ENCODE measurements at places on chromosomes 2 and 18.

- peak; percentile 95 for DNase-seq
Observed at GRCh38 chr2:37585982-37586621, 85.3 kb downstream of the CDC42EP3 start.

DNA sequence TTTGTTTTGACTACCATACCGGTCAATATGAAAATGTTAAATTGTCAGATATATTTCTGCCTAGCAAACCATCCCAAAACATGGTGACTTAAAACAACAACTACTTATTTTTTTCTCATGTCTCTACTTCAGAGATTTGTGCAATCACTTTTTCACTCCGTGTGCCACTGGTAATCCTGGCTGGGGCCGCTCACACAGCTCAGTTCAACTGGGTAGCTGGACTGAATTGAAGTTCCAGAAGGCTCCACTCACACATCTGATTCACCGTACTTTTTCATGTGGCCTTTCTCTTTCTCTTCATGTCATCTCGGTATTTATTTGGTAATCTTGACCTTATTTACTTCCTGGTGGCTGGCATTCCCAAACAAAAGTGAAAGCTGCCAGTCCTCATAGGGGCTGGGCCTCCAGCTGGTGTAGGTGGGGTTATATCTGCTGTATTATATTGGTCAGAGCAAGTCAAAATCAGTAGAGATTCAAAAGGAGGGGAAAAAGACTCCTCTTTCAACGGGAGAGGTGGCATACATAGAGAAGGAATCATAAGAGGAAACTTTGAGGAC, 513.9 kb upstream of the NXPH2 start:
- no peak for DNase-seq

DNA sequence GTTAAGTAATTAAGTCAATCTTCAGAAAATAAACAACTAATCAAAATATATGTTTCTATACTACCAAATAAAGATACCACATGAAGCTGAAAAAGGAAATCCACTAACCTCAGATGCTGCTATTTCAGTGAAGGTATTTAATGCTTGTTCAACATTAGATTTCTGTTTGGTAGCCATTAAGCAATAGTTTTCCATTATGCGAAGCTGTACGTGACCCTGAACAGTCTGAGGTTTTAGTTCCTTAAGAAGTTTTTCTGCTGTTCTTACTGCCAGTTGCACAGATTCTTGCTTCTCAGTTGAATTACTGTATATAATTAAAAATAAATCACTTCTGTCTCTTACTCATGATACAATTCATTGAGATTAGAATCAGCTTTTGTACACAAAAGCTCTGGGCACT, 65.4 kb downstream of the TTC21B start:
- DNase-seq = no peak

DNA sequence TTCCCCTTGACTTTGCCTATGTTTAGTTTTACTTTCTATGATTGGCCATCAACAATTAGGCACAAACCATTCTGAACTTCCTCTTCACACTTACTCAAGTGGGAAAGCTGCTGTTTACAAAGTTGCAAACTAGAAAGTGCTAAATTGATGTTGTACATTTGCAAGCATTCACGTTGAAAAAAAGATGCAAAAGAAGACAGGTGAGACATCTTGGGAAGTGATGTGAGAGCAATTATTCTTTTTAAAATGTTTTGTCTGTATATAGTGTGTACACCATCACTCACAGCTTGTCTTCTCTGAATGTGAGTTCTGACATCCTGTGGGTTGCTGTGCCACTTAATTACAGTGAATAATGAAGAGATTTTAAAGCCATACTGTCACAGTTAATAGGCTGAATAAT, 874.1 kb upstream of the LRATD1 start:
- no peak for DNase-seq

GRCh38 chr2:286774-287392, 1.0 kb downstream of the ALKAL2 start:
- DNase-seq = no peak

GRCh38 chr18:6397931-6398566, 16.7 kb downstream of the L3MBTL4 start:
- DNase-seq = no peak

DNA sequence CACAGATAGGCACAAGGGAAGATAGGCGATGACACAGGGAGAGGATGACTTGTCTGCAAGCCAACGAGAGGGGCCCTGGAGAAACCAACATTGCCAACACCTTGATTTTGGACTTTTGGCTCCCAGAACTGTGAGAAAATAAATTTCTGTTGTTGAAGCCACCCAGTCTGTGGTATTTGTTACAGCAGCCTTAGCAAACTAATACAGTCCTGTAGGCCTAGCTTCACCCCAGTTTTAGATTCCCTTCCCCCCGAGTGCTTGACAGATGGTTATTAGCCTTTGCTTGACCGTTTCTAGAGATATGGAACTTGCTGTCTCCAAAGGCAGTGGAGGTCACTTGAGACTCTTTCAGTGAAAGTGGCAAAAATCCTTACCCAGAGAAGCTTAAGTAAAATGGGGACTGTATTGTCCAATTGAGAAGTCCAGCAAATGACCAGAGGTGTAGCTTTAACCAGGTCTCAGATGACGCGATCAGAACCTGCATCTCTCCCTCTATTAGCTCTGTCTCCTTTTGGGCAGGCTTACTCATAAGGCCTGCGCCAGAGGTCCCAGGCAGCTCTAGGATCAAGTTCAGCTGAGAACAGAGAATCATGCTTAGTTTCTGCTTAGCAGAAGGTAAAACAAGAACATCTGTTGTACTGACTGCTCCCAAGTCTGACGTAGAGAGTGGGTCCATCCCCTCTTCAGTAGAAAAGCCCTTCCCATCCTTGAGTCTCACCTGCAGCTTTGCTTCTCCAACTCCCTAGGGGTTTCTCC, 50.4 kb downstream of the MFSD6 start:
- no peak for DNase-seq

DNA sequence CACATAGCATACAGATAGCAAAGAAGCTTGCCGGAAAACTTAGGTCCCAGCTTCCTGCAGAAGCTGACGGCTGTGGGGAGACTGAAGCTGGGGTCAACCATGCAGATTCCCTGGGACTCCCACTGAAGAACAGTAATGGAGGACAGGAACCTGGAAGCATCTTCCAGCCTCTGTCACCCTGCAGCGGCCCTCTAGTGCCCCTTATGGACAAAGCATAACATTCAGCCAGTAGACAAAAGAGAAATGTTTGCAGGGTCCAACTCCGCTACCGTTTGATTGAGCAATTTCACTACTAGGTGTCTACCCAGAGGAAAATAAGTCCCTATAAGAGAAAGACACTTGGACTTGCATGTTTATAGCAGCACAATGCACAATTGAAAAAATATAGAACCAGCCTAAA, 460.6 kb downstream of the CNTNAP5 start:
- DNase-seq = no peak

- no peak for DNase-seq
Observed at GRCh38 chr2:201644001-201644400, 698 bp upstream of the TMEM237 start.

DNA sequence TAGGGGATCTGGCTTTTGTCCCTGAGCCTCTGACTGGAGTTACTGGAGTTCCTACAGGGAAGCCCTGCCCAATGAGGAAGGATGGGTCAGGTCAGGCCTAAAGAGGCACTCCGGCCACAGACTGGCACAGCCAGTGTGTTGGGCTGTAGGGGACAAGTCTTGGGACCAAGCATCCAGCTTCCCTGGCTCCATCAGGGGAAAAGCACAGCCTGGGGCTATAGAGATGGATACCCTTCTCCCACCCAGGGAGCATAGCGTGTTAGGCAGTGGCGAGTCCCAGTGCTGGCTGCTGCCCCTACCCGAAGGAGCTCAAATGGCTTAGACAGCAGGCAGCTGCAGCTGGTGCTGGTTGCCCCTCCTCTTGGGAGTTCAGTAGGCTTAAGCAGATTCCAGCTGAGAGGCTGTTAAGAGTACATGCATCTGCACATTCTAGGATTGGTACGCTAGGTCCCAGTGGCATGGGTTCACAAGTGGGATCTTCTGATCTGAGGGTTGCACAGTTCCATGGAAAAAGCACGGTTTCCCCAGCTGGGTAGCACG, 111.4 kb downstream of the DCDC2C start:
- DNase-seq = no peak

DNA sequence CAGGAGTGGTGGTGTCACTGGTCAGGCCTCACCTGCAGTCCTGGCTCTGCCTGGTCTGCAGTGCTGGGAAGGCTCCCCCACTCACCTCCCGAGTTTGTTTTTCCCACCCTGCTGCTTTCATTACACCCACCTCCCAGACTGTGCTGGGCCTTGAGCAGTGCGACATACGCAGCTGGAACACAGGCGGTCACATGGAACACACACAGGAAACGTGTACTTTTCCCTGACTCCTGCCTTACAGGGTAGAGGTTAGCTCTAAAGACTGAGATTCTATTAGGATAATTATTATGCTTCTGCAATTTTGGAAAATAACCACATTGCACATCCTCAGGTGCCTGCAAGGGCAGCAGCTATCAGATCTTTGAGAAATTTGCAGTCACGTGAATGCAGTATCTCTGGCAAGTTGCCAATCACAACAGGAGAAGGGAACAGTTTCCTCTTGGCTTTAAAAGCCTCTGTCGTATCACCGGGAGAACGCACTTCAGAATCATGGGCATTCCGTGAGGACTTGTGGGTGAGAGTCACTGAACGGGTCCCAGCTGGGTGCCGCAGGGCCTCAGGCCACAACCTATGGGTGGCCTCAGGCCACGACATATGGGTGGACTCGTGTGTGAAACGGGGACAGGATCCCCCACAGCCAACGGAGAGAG, 136.5 kb downstream of the ZNF236 start:
- no peak for DNase-seq

DNA sequence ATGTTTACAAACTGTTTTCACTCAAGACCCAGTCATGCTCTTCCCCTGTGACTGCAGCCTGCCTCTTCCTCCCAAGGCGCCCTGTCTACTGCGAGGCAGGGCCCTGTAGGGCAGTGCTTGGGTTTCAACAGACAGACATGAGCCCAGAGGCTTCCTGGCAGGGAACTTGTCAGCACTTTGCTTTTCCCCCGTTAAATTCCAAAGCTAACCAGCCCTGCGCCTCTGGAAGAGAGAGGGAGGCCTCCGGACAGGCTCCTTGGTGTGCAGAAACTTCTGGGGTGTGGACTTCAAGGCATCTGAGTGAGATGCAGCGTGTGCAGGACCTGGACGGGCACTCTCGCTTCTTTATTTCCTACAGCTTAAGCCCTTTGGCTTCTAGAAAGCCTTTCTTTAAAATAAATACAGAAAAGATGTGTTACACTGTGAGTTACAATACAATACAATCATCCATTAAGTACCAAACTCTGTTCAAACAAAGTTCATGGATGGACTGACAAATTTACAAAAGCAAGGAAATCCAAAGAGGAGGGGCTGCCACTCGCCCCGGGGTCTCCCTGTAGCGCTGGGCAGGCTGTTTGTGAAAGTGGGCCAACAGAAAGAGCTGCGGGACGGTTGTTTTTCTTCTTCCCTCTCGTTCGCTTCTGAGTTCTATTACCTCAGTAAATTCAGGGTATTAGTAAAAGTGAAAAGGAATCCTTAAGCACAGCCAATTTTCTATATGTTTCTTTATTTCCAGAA, 8.8 kb upstream of the ZNF516 start:
- DNase-seq = no peak

GRCh38 chr2:43169099-43169945, 57.1 kb downstream of the ZFP36L2 start:
- DNase-seq = no peak

GRCh38 chr18:3248062-3248657, 559 bp downstream of the MYL12A start:
- no peak for DNase-seq

DNA sequence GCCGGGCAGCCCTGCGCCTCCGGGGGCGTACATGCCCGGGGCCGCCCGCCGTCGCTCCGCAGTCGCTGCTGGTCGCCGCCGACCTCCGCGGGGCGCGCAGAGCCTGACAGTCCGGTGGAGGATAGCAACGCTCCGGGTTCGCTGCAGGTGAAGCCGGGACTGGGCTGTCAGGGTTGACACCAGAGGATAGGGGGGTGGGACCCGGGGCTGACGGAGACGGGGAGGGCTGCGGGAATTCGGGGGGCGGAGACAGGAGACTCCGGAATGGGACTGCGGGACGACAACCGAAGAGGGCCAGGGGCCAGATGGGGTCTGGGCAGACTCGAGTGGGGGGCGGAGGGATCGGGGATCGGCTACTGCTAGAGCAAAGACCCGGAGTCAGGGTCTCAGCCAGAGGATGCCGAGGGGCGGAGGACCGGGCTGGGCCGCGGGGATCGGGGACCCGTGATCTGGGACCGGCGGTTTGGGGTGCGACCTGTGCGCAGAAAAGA, 403 bp downstream of the TMEM127 start:
- no peak for DNase-seq

GRCh38 chr18:59456657-59457056, 97.6 kb upstream of the LMAN1 start:
- no peak for DNase-seq

GRCh38 chr2:5740053-5740452, 47.9 kb downstream of the SOX11 start:
- no peak for DNase-seq

DNA sequence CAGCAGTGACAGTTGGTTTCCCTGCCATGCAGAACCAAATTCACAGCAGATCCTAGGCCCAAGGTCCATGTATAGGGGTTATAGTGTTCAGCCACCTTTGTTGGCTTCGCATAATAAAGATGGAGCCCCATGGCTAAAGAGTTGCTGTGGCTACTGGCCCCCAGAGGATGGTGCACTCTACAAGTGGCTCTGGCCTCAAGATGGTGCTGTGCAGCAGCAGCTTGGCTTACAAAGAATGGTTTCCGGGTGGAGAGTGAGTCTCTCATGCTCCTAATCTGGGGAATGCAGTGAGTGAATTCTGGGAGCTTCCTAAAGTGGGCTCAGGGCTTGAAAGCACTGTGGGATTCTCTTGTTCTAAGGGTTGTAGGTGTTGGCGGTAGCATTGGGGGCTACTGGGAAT, 1199.7 kb downstream of the CNTNAP5 start:
- no peak for DNase-seq

DNA sequence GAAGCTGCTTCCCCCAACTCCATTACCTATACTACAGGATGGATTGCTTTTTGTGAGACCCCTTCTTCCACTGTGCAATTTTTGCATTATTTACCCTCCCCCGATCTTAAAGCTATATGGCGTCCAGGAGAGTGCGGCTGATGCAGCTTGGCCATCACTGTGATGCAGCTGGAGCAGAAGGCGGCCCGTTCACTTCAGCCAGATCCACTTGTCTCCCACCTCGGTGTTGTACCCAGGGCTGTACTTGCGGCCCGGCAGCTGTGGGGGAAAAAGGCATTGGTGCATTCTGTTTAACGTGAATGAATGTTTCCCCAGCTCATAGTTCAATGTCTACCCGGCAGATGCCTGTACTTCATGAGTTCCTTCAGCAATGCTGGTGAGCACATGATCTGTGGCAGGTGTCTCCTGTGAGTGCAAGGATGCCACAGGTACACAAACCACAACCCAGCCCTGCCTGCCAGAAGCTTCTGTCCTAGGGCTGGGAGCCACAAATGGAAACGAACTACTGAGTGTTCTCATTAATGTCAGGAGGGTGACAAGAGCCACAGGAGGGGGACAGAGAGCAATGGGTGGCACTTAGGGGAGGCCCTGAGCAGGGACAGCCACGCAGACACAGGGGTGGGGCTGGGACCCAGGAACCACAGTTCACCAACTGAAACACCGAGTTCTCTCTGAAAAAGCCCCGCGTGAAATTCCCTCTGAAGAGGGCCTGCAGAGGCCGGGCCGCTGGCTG, 64.0 kb downstream of the NDUFA10 start:
- no peak for DNase-seq
